ENCODE measurements at places on chromosomes 11 and 22. TPM values are rescaled to one million over a fixed set of nuclear protein-coding genes. Genes with fewer than 3 reads are reported as not detected.

GRCh38 chr11:64747961-64748665 is 4.2 kb upstream of the RASGRP2 start:
- DNase-seq = peak; percentile 69

DNA sequence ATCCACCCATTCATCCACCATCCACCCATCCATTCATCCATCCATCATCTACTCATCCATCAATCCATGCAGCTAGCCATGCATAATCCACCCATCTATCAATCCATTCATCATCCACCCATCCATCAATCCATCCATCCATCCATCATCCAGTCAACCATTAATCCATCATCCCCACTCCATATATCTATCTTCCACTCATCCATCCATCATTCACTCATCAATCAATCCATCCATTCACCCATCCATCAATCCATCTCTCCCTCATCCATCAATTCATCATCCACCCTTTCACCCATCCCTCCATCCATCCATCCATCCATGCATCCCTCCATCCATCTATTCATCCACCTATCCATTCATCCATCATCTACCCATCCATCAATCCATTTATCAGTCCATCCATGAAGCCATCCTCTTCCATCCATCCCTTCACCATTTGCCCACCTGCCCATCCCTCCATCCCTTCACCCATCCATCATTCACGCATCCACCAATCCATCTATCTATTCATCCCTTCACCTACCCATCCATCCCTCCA is 689.4 kb downstream of the BRD1 start:
- no peak for DNase-seq

GRCh38 chr11:16981651-16982194 is 32.5 kb downstream of the PLEKHA7 start:
- peak; percentile 61 for DNase-seq

DNA sequence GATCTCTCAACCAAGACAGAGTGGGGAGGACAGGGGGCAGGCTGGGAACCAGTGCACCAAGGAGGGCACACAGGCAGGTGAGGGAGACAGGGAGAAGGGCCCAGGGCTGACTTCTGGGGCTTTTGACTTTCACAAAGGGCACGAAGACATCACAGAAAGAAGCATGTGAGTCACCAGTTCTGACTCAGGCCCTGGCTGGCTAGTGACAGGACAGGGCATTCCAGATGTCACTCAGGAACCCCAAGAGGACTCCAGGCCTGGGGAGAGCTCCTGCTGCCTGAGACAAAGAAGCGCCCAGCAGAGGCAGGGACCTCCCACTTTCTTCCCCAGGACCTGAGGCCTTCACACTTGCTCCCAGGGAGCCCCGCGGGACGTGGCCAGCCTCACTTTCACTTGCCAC is 497.2 kb downstream of the BUD13 start:
- DNase-seq = no peak

DNA sequence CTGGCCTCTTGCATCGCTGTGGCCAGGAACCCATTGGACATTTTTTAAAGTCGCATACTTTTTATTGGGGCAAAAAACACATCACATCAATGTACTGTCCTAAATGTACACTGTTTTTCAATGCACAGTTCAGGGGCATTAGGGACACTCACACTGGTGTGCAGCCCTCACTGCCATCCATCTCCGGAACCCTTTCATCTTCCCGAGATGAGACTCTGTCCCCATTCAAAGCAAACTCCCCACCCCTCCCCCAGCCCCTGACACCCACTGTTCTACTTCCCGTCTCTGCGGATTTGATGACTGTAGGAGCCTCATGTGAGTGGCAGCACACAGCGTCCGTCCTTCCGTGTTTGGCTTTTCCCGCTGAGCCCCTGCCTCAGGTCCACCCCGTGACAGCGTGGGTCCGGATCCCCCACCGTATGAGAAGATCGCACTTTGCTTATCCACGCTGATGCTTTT is 41.8 kb upstream of the TH start:
- peak; percentile 73 for DNase-seq

- no peak for DNase-seq
Measured at GRCh38 chr22:38030311-38031133, 26.7 kb upstream of the PICK1 start.

DNA sequence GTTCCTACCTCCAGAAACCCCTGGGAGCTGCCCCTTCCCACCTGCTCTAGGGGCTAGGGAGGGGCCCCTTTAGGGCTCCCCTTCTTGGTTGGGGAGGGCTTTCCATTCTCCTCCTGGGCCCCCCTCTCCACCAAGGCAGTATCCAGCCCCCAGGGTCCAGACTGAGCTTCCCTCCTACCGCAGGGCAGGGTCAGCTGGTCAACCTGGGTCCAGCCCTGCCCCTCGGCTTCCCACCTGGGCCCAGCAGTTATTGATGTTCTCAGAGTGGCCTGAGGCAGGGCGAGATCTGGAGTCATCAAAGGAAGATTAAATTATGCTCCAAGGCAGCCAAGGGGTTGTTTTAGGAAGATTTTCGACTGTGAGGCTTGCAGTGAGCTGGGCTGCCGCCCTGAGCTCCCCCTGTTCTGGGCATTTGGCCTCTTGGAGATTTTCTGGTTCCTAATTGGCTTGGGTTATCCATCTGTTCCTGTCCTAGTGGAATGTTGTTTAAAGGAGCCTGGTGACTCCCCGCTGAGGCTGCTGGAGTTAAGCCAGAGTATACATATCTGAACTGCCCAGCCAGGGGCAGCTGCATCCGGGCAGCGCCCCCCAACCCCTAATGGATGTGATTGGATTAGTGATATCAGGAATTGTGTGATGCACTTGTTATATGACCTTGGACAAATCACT is 1.8 kb upstream of the SLC22A8 start:
- no peak for DNase-seq

DNA sequence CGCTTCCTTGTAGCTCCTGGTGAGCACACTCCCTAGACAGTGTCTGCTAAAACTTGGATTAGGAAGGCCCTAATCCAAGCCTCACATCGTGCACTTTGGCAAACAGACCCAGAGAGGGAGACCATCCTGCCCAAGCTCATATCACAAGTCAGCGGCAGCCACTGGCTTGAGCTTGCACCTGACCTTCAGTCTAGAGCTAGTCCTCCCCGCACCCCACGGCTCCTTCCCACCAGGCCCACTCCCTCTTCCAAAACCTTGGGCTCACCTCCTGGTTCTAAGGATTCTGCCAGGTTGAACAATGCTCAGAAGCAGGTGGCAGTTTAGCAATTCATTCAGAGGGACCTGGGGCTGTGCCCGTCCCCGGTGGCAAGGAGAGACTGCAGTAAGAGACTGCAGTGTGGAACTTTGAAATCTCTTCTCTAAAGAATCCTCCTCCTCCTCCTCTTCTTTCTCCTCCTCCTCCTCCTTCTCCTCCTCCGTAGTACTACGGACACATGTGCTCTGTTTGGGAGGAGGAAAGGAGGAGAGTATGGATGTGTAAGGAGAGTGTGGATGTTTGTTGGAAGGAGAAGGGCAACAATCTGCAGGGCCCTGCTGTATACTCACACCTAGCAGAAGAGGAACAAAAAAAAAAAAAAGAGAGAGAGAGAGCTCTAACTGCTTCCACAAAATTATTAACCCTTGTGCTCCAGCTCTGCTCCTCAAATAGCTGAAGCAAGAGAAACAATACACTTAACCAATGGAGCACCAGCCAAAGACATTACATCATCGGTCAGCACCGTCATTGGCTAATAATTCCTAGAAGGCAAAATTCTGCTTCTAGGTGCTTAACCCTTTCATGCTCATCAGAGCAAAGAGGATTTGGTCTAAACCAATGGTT is 6.0 kb downstream of the SYN3 start:
- no peak for DNase-seq

C11orf16 gene
- not detected for polyA plus RNA-seq

HEPN1 gene
- not detected for polyA plus RNA-seq
